NCI-H1048 (cell line): ENCODE measurements at places on chromosomes 5 and 9.

DNA sequence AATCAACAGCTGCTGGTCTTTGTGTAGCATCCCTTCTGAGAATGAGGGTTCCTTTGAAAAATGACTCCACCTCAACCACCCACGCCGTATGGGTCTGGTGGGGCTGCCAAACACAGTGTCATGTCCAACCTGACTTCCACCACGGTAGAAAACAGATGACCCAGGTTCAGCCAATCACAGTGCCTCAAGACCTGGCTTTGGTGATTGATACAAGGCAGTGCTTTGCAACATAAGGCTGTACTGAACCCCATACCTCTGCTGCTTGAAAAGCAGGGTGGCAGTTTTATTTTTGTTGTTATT lies 11.5 kb upstream of the TGFBR1 start:
- DNase-seq = no peak

GRCh38 chr9:3760031-3760430 lies 234.2 kb upstream of the RFX3 start:
- no peak for DNase-seq

DNA sequence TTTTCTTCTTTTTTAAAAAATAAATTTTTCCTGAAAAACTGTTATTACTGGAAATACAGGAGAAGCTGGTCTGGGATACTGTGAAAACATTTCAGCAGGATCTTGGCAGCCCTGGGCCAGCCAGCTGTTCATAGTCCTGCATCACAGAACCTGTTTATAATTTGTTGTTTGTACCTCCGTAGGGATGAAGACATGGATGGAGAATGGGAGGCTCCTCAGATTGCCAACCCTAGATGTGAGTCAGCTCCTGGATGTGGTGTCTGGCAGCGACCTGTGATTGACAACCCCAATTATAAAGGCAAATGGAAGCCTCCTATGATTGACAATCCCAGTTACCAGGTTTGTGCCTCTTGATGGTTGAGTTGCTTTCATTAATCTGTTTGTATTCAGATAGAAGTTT lies 12.4 kb upstream of the MAML1 start:
- no peak for DNase-seq

DNA sequence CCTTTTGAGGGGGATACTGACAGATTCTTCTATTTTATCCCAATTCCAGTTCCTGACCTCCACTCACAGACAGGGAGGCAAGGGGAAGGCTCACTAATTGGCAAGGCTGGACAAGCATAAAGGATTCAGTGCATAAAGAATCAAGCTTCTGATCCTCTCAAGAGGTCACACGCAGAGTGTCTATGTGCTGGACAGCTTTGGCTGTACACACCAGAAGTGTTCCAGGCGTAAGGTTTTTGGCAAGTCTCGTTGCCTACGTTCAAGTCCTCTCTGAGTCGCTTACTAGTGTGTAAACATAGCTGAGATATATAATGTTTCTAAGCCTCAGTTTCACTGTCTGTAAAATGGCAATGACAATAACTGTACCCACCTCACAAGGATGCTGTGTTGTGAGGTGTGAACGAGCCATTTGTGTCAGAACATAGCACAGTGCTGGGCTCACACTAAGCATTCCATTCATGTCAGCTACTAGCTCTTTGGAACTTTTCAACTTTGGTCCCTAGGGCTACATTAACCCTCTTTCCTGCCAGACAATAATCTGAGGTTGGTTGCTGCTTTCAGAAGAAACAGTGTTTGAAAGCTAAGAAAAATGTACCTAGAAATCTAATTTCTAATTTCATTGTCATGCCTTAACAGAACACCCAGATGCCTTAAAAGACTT lies 52.1 kb downstream of the PALM2AKAP2 start:
- DNase-seq = no peak

- no peak for DNase-seq
Observed at GRCh38 chr5:17374973-17375742, 122.9 kb upstream of the TAF11L2 start.

GRCh38 chr5:103674739-103675138 lies 112.2 kb upstream of the NUDT12 start:
- DNase-seq = no peak

- DNase-seq = no peak
Observed at GRCh38 chr5:78627766-78628165, 20.8 kb downstream of the LHFPL2 start.

DNA sequence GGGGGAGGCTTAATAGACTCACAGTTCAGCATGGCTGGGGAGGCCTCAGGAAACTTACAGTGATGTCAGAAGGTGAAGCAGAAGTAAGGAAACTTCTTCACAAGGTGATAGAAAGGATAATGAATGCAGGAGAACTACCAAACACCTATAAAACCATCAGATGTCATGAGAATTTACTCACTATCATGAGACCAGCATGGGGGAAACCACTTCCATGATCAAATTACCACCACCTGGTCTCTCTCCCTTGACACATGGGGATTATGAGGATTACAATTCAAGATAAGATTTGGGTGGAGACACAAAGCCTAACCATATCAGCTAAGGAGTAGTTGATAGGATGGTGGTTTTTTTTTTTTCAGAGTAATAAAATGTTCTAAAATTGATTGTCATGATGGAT lies 201.8 kb downstream of the CDH12 start:
- DNase-seq = no peak

DNA sequence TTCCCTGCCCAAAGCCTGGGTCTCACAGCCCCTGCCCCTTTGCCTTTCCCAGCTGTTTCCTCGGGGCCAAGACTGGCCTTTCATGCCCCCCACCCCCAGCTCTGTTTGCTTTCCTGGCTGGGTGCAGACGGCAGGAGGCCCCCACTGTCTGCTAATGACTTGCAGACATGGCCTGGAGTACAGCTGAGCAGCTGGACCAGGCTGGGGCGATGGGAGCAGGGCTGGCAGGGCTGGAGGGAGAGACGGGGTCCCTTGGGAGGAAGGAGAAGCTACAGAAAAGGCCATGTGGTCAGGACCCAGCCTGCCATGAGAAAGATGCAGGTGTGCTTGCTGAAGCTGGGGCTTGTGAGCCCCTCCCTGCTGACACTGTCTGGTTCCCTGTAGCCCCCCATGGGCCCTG lies 28.3 kb upstream of the GFPT2 start:
- DNase-seq = no peak

DNA sequence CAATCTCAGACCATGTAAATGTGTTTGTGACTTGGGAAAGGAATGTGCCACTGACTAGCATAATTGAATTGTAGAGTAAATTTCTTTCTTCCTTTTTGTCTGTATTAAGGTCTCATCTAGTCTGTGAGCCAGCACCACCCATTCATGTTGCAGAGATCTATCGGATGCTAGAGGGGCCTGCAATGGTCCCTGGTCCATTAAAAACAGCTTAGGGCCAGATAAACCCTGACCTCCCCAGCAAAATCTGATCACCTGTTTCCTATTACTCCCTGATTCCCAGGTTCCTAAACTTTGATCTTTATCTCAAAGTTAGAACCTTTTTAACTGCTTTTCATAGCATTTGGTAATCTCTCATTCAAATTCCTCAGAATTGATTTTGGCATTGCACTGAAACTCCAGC lies 174.5 kb upstream of the POC5 start:
- DNase-seq = no peak

- DNase-seq = no peak
Observed at GRCh38 chr5:116733991-116734975, 159.7 kb upstream of the SEMA6A start.

DNA sequence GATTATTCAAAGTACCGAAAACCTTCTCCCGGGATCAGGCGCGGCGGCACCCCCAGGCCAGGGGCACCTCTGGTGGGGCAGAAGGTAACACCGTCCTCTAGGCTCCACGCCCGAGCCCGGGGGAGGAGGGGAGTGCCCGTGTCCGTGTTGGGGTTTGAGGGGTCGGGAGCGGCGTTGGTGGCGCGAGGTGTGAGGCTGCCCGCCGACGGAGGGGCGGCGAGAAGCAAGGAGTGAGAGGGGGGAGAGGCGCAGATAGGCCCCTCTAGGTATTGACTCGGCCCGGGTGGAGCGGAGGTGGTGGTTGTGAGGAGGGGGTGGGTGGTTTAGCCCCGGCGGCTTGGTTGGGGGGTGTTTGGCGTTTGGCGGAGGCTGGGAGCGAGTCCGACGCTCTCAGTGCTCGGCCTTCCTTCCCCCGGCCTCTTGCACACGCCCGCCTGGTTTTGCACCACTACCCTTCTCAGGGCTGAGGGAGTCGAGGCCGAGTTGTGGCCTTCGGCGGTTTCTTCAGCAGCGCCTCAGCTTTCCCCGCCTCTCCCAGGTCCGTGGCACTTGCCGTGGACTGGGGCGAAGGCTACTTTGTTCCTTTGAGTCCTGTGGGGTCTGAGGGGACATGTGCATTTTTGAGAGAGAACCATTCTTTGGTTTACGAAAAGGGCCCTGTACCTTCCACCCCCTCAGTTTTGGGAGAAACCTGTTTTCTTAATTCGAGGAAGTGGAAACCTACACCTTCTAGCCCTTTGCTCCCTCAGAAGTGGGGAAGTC lies 450 bp downstream of the GPBP1 start:
- DNase-seq = no peak

DNA sequence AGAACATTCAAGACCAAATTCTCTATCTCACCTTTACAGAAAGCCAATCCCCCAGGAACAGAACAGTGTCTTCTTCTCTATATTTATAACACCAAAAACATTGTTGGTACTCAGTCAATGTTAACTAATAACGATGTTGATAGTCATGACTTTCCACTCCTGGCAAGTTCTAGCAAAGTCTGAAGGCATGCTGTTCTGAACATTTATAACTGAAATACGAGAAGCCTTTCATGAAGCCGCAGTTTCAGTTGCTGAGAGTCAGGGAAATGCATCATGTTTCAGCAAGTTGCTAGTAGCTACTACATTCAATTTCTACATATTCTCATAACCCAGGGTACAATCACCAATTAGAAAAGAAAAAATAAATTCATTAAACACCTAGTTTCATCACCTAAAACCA lies 301.4 kb downstream of the PDE4D start:
- no peak for DNase-seq

DNA sequence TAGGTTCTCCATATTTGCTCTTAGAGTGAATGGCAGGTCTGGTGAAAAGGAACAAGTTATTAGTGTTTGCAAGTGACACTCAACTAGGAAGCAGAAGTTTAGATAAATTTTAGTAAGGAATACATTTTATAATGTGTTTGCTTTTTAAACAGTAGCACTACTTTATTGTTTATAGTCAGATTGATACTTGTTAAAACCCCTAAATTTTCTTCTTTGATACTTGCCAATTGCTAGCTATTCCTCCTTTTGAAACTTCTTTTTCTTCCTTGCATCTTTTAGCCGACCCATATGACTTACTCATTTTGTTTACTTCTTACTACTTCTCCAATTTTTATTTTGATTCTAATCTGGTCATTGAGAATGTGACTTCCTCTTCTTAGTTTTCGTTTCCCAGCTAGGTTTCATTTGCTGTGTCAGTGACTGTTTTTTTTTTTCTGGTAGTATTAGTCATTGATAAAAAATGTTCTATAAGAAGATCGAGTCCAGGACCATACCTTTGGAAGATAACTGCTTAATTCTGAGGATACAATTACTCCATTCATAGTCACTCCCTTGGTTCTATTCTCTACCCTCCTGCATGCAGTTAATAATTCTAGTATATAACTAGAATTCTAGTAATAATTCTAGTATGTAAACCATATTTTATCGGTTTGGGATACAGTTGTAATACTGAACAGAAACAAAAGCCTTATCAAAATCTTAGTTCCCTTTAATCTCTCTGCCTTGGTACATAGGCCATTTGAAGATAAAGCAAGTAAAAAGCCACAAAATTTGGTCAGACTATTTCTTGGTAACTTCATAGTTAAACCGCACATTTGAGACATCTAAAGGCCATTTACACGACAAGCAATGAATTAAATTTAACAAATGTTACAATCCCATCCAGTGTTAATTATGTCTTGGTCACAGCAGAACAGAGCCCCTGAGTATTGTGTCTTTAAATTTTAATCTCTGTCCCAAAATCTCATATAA lies 2.8 kb upstream of the RICTOR start:
- DNase-seq = no peak

- no peak for DNase-seq
Observed at GRCh38 chr9:89496645-89497256, 1.2 kb downstream of the SEMA4D start.

DNA sequence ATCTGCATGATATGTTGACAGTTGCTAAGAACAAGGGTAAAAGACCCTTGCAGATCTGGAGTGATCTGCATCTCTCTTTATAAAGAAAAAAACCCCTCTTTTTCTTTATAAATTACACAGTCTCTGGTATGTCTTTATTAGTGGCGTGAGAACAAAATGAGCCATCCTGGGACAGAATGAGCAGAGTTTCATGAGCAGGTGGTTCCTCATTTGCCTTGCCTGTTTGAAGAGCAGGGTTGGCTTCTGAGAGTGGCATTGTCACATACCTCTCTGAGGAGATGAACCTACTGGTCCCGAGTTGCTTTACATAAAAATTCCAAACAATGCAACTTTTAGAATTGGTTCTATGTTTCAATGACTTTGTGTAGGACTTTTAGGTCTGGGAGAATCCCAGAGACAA lies 94.3 kb downstream of the INSYN2B start:
- no peak for DNase-seq

- no peak for DNase-seq
Observed at GRCh38 chr5:97171703-97172102, 11.3 kb downstream of the RIOK2 start.

- no peak for DNase-seq
Observed at GRCh38 chr5:32638309-32638708, 53.0 kb downstream of the SUB1 start.

- no peak for DNase-seq
Observed at GRCh38 chr9:3628239-3628638, 102.4 kb upstream of the RFX3 start.
